ENCODE measurements at places on chromosomes 4 and X.

- DNase-seq = no peak
These were observed 74.1 kb downstream of the WDR19 start for GRCh38 chr4:39256436-39256835.

- no peak for DNase-seq
These were observed 12.1 kb upstream of the ARSF start for GRCh38 chrX:3029129-3029528.

GRCh38 chr4:118718511-118719170 is 33.4 kb downstream of the METTL14 start:
- DNase-seq = no peak

DNA sequence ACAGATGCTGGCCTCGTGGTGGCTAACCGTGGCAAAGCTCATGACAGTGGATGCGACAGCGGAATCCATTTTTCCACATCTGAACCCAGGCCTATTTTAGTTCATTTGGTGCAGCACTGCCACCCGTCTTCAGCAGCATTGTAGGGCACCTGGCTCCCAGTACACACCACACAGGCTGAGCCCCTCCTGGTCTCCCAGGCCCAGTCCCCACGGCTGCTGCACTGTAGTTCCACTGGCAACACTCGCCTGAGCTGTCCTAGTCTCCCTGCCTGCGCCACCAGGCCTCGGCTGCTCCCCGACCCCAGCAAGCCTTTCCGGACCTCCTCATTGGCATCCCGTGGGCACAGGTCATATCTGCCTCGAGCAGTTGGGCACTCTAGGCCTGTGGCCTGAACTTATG is 76.2 kb downstream of the MTMR1 start:
- no peak for DNase-seq

DNA sequence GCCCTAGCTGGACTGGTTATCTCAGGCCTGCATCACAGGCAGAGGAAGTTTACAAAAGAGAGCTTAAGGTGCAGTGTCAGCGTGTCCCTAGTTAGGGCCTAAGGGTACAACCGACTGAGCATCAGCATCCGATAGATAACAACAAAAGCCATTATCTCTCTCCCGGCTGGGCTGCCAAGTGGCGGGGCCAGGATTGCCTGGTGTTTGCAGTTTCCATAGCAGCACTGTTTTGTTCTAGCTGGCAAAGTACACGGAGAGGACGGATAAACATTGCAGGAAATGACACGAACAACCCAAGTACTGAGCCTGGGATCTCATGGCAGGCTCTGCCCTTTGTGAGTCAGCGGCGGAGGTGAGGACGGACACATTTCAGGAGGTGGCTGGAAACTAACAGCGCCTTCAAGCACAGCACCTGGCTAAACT is 104.7 kb upstream of the NOCT start:
- DNase-seq = peak; percentile 35

DNA sequence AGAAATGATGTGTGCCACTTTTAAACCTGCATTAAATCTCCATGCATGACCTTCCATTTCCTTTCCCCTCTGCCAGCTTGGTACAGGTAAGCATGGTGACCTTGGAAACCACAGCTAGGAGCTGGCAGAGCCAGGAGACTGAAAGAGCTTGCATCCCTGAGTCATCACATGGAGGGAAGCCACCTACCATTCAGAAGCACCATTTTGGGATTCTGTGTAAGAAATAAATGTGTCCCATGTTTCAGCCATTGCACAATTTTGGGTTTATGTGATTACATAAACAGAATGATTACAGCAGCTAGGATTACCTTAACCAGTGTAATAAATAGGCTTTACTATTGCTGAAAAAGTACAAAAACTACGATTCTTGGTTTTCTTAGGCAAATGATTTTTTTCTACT is 17.3 kb upstream of the CCDC149 start:
- DNase-seq = no peak

GRCh38 chr4:74456056-74456744 is 11.3 kb downstream of the AREG start:
- DNase-seq = no peak

Data from T1000 (cell line).